ENCODE measurements at places on chromosomes 6 and 20.

GRCh38 chr6:140849456-140849855 lies 1283.3 kb upstream of the GJE1 start:
- no peak for DNase-seq

DNA sequence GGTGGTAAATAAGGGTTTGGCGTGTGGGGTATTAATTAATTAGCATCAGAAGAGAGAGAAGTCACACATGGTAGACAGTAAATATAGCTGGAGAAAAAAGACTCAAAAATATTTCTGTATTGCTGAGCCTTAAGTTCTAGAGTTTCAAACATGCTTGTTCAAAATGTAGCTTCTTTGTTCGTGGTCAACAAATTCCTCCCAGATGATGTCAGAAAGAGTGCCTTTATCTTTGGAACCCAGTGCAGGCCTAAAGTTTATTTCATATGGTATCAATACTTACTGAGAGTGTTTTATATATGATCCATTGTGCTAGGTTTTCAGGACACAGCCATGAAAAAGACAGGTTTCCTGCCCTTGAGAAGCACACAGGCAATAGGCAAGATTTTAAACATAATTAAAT lies 18.3 kb downstream of the MARCKS start:
- DNase-seq, result no peak

GRCh38 chr20:62505337-62506045 lies 29.7 kb upstream of the GATA5 start:
- no peak for DNase-seq

DNA sequence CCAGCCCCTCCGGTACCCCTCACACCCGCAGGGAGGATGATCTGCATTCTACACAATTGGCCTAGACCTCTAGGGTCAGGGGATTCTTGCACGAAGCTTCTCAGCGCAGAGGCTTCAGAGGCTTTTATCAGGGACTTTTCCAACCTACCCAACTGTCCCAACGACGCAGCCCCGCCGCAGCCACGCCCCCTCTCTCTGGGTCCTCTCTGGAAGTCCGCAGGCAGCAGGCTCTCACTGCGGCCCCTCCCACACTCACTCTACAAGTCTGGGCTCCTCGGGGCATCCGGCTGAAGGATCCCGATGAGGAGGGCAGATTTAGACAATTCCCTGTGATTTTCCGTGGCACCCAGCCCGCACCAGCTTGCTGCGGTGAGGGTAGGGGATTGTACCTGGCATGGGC lies 227.7 kb upstream of the RNF24 start:
- no peak for DNase-seq

GRCh38 chr6:112939563-112939962 lies 592.4 kb downstream of the RFPL4B start:
- DNase-seq, result no peak

DNA sequence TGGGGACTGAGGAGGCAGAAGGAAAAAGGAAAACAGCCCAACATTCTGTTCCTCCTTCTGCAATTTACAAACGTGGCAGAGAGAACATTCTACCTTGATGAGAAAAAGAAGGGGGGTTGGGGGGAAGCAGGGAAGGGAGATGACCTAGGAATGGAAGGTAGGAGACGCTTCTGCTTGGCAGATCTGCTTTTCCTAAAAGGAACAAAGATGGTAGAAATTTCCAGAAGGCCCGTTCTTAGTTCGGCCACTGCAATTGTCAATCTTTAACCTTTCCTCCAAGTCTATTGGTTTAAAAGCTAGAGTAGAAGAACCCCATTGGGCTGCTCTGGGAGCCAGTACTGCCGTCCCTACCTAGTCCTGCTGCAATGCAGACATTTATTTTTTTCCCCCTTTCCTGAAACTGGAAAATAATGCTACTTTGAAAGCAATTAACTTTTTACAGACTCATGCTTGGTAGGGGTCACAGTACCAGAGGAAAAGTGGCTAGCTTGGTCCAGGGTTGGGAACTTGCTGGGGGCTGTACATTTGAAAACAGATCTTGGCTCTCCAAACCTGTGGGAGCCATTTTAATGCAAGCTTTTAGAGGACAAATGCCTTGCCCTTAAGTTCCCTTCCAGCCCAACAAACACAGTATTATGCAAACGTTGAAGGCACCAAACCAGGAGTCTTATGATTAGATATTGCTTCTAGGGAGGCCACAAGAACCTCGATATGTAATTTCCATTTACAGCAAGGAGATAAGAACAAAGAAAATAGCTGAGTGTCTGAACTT lies 2.6 kb downstream of the ZMYND8 start:
- no peak for DNase-seq
